ENCODE measurements at places on chromosomes 7 and 10.

DNA sequence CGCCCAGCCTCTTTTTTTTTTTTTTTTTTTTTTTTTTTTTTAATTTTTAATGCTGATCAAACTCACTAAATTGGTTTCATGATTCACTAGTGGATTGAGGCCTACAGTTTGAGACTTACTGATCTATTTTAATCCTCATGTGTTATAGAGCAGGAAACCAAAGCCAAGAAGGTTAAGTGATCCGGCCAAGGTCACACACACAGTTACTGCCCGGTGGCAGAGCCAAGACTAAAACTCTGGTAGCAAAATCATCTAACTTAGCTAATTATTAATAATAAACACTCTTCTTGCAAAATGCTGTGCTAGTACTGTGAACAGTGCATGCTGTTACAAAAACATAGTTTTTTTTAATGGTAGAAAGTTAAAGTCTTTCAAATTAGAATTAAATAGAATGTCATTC, 188.3 kb upstream of the NFE2L3 start:
- no peak for DNase-seq

GRCh38 chr7:140512317-140513000, 33.2 kb upstream of the MKRN1 start:
- DNase-seq = peak; percentile 61

GRCh38 chr7:151704960-151705635, 171.8 kb downstream of the PRKAG2 start:
- DNase-seq = no peak

GRCh38 chr10:124336186-124336585, 82.5 kb downstream of the OAT start:
- no peak for DNase-seq

GRCh38 chr10:78414380-78414779, 380.7 kb downstream of the RPS24 start:
- no peak for DNase-seq

- no peak for DNase-seq
Measured at GRCh38 chr7:94028768-94029167, 24.6 kb upstream of the BET1 start.

GRCh38 chr7:28703037-28703765, 254.9 kb downstream of the TRIL start:
- no peak for DNase-seq

Data from NCI-H774 (cell line).